ENCODE measurements at places on chromosomes 2 and 18.

DNA sequence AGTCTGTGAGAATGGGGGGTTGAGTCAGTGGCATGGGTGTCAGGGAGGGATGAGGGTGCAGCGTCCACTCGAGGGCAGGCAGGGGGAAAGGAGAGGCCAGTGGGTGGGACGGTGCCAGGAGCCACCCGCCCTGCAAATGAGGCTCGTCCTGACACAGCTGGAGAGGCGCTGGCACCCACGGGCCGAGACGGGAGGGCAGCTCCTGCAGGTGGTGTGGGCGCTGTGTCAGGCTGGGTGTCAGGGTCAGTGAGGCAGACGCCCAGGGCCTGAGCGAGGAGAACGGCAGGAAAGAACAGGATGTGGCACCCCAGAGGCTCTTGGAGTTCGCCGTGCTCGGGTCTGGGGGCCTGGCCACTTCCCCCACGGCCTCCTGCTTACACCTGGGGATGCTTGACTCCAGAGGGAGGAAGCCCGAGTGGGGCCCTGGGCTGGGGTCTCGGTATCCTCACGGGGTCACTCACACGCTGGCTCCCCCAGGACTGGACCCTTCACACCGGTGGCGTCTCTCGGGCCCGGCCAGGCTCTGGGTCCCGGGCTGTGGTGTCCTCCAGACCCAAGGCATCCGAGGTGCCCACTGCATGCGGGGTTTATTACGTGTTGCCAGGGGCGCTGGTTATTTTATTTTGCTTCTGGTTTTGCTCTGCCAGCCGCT is 130.5 kb upstream of the CTDP1 start:
- DNase-seq, result no peak

GRCh38 chr18:60599267-60599666 is 226.7 kb upstream of the MC4R start:
- DNase-seq, result no peak

DNA sequence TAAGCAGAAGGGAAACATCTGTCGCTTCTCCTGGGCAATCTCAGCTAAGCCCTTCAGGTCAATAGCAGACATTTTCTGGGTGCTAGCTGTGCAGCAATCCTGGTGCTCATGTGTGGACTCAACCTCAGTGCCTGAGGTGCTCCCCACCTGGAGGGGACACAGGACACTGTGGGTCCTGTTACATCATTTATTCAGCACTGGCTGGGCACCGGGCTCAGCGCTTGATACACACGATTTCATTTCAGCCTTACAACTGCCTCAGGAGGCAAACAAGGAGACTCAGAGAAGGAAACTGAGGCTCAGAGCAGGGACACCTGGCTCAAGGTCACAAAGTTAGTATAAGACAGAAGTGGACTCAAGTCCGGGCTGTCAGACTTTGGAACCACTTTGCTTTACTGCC is 46.7 kb downstream of the MARCO start:
- DNase-seq, result no peak

DNA sequence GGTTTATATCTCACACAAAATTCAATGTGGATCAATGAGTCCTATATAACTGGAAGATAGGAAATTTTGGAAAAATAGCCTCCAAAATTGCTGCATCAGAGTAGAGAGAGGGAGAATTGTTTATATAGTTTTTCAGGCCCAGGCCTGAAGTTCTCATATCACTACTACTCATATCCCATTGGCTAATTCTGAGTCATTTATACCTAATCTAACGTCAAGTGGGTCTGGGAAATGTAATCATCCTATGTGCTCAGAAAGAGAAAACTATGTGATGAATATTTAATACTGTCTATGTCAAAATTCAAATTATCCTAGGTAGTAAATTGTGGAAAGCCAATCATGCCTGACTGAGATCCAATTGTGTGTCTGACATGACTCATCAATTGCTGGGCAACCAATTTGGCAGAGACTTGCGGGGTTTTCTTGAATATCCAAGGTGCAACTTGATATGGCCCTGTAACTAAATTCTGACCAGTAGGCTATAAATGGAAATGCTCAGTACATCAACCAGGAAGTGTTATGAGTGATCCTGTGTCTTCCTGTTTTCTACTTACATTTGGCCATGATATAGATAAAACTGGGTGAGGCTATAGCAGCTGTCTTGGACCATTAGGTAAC is 744.4 kb downstream of the KCNJ3 start:
- no peak for DNase-seq
